ENCODE measurements at places on chromosomes 7 and 10.
A peak's percentile ranks its signal among the peaks of the same experiment; 100 is the strongest.

- no peak for DNase-seq
Observed at GRCh38 chr7:112946350-112946749, 140.3 kb downstream of the GPR85 start.

- no peak for DNase-seq
Observed at GRCh38 chr10:93760490-93760889, 2.8 kb downstream of the LGI1 start.

DNA sequence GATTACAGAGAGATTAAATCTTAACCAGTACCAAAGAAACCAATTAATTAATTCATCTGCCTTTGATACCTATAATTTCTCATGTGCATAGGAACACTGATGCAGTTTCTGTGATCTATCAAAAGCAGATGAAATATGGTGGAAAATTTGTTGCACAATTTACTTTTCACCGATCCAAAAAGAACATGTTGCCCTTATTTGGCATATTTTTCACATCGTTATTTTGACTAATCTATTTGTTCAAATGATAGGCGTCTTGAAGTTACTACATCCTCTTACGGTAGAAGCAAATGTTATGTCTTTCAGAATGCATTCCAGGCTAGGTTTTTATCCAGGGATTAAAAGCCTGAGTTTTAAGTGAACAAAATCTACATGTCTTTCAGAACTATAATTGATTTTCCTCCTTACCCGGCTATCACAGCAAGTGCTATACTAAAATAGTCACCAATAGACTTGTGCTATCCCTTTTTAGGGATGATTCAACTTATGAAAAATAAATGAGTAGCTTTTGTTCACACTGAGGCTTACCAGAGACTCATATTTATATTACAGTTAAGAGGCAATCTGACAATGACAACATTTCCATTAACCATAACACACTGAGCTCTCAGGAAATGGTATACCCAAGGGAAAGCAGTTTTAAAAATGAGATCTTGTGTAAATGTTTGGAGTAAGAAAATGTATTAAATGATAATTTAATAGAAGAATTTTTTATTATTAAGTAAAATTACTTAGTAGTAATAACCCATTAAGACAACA is 16.8 kb upstream of the TES start:
- no peak for DNase-seq

GRCh38 chr10:53076948-53077347 is 304.4 kb upstream of the MBL2 start:
- no peak for DNase-seq

- no peak for DNase-seq
Observed at GRCh38 chr7:156604311-156604710, 36.3 kb upstream of the RNF32 start.

- no peak for DNase-seq
Observed at GRCh38 chr7:159227433-159227832, 82.8 kb upstream of the VIPR2 start.

DNA sequence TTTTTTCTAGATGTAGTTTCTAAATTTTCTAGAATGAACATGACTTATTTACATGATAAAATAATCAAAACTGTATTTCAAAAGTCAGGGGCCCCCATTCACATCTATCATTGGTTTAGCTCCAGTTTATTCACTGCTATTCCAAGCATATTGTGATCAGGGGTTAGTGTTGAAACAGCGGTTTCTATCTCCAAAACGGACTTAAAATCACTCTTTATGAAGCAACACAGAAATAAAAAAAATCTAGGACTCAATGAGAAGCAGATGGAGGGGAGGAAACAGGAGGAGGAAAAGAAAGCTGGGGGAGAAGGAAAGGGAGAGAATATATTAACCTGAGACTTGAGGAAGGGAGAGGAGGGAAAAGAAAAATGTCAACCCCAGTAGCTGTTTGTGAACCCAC is 14.8 kb upstream of the CH25H start:
- DNase-seq = no peak

- DNase-seq = no peak
Observed at GRCh38 chr10:114304571-114305421, 65.7 kb downstream of the VWA2 start.

DNA sequence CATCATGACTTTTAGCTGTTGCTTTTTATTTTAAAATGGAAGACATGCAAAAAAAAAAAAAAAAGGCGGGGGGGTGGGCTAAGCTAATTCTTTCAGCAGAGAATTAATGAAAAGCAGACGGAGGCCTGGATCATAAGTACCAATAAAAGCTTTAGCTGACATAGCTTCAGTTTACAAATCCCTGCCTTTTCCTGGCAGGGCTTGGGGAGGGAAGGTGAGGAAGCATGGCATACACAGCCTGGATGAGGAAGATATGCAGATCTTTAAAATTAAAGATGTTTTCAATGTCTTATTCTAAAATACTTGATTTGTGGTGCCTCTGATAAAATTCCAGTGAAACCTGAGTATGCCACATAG is 57.0 kb downstream of the ICA1 start:
- peak; percentile 34 for DNase-seq

GRCh38 chr7:152180587-152180986 is 155.1 kb downstream of the GALNT11 start:
- DNase-seq = no peak

- DNase-seq = no peak
Observed at GRCh38 chr10:89007129-89007893, 16.7 kb downstream of the FAS start.

- no peak for DNase-seq
Observed at GRCh38 chr7:101436857-101437576, 74.3 kb downstream of the COL26A1 start.

DNA sequence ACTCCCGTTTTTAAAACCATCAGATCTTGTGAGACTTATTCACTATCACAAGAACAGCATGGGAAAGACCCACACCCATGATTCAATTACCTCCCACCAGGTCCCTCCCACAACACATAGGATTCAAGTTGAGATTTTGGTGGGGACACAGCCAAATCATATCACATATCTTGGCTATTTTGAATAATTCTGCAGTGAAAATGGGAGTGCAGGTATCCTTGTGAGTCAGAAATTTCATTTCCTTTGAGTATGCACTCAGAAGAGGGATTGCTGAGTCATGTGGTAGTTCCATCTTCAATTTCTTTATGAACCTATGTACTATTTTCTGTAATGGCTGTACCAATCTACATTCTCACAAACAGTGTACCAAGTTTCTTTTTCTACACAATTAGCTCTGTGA is 125.8 kb downstream of the ANKRD7 start:
- no peak for DNase-seq

DNA sequence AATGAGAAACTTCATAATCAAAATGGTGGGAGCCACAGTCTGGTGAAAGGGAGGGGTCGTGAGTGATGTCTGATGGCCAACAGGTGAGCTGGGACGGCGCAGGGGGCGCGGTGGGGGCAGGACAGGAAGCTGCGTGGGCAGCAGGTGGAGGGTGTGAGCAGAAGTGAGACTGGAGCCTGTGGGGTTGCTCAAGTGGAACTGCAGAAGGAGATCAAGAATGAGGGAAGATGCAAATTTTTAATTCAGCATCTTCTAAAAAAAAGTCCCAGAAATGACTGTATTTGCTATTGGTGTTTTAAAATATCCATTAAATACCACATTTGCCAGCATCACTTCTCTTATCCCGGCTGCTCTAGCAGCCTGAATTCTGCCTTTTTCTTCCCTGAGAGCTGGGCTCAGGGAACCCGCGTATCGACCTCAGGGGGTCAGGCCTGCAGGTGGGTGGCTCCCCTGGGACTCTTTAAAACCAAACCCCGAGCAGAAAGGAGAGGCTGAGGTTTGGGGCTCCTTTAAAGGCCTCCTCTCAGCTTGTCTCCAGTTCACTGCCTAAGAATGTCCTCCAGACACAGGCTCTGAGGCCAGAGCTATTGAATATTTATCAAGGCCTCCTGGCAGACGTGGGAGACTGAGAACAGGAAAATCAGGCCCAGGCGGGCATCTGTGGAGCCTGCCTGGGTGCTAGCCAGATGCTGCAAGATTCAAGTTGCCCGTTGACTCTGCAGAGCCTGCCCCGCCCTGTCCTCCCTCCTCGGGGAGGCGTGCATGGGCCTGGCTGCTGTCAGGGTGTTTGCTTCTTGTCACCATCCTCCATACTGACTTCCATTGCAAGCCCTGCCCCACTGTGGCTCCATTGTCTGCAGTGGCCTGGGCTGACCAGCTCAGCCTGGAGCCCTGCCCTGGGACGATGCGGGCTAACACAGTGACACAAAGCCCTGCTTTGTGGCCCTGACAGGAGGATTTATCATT is 53.9 kb downstream of the SYPL1 start:
- DNase-seq = no peak

- DNase-seq = no peak
Observed at GRCh38 chr7:3909128-3909527, 608.1 kb downstream of the SDK1 start.

DNA sequence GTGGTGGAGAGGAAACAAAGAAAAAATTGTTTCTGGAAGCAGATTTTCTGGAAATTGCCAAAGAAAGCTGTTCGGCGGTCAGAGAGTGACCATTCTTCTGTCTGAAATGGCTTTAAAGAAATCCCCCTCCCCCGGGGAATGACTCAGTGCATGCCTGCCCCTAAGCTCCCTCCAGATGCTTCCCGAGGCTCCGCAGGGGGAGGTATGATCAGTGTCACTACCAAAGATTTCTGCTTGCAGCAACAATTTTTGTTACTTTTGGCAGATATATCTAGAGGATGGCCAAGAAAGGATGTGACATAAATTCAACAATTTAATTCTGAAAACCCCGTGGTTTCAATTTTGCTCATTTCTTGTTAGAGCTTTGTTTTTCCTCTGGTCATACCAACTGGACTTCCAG is 163.9 kb downstream of the JCAD start:
- peak; percentile 54 for DNase-seq

GRCh38 chr7:31028417-31028992 is 23.6 kb upstream of the ADCYAP1R1 start:
- DNase-seq = no peak

DNA sequence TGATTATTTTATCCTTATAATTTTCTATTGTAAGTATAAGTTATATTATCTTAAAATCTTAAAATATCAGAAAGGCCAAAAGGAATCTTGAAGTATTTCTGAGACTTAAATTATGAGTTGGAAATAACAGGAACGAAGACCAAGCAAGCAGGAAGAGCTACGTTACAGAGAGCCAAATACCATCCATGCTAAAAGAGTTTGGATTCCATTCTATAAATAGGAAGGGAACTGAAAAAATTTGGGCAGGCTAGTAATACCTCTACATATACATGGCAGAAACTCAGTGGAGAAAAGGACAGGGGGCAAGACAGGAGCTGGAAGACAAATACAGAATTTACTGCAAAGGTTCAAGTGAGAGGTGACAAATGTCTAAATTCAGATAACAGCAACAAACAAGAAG is 16.7 kb downstream of the ITGB1 start:
- no peak for DNase-seq

DNA sequence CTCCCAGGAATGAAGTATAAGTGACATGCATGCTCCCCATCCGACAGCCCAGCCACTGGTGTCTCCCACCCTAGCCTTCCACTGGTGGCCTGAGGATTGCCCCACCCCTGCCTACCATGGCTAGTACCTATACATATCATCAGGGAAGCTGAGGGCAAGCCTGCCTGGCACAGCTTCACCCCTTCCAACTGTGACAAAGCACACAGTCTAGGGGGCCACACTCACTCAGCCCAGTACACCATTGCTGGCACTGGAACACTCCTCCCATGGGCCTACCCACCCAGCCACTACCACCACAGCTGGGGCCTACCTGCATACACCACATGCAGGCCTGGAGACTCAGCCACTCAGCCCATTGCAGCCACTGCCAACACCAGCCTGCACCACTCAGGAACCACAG is 393.1 kb upstream of the STEAP1 start:
- DNase-seq = no peak

DNA sequence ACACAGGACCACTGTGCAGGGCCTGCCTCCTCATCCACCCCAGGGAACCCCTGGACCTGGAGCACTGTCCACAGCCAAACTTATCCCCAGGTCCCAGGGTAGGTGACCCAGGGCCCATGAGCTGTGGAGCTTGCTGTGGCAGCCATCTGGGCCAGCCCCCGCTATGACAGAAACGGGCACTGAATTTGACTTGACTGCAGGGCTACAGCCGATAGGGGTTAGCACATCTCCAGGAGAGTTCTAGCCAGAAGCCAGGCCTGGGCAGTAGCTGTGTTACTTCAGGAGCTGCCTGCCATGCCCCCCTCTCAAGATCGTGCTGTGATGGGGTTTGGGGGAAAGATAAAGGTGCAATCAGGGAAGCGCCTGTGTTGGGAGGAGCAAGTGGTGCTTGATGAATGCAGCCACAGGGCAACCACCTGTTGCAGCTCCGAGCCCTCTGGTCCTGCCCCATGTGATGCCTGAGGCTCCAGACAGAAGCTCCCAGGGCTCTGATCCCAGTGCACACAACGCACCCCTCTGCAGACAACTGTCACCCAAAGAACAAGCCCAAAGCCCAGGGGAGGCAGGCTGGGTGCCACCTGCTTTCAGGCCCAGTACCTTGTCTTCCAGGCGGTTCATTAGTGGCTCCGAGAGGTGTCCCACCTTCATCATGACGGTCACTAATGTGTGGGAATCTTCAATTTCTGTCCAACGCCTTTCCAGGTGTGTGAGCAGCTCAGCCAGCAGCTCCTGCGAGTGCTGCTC is 6.5 kb downstream of the TBRG4 start:
- no peak for DNase-seq
